Stomach (tissue), 19 donors: ENCODE measurements at places on chromosomes 6 and 20. TPM values are rescaled to one million over a fixed set of nuclear protein-coding genes. Genes with fewer than 3 reads are reported as not detected.

- DNase-seq: peak; percentile 46
Measured at GRCh38 chr6:108797951-108798669, 50.1 kb upstream of the ARMC2 start.

DNA sequence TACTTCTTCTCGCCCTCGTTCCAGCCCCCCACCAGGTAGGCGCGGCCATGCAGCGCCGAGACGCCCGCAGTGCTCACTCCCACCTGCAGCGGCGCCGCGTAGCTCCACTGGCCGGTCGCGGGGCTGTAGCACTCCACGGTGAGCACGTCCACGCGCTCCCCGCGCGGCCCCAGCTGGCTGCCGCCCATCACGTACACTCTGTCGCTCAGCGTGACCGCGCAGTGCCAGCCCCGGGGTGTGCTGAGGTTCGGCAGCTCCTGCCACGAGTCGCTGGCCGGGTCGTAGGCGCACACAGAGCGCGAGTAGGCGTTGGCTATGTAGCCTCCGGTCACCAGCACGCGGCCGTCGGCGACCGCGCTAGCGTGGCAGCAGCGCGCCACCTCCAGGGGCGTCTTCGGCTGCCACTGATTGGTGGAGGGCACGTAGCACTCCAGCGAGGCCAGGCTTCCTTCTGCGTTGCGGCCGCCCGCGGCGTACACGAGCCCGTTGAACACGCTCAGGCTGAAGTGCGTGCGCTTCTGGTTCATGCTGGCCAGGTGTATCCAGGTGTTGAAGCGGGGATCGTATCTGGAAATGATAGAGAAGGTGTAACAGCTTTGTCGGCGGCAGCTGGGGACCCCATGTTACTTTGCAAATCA, 13.7 kb downstream of the KLHL31 start:
- peak; percentile 95 for DNase-seq

The PRICKLE4 gene
- 77.0 TPM for total RNA-seq

DNA sequence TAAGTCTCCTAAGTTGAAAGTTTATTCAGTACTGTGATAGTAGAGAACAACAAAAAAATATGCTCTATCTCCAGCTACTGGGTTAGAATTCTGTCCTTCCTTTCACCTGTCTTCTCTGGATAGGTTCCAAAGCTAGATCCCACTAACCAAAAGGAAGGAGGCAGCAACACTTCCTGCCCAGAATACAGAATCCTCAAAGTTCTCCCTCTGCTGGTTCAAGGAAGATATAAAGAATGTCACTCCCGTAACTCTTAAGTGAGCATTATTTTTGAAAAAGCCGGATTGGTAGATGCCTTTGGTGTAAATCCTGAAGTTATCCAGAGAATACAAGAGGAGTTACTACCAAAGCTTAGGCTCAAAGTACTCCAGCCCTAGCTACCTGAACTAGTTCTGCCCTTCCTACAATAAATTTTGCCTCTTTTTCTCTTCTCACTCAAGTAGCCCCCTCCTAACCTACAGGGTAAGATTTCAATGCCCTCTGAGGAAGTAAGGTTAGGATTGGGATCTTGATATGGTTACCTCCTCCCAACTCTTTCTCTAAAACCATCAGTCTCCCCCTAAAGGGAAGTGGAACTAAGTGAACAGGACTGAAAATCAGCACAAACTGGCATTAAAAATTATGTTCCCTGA, 26.0 kb upstream of the CRIP3 start:
- DNase-seq: peak; percentile 77

DNA sequence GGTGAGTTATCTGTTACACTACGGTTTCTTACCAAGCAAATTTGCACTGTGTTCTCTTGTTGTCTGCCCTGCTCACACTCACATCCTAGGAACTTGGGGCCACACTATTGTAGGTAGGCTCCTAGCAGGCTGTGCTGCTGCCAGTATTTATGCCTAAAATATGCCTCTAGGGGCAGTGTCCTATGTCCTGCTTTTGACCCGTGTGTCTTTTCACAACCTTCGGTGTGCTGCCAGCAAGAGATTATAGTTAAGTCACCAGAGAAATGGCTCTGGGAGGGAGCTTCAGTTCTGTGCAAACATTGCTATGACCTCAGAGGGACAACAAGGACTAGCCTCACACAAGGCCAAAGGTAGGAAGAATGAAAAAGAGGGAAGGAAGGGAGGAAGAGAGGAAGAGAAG, 8.9 kb upstream of the TAAR5 start:
- no peak for DNase-seq

The MEP1A gene
- total RNA-seq: not detected

DNA sequence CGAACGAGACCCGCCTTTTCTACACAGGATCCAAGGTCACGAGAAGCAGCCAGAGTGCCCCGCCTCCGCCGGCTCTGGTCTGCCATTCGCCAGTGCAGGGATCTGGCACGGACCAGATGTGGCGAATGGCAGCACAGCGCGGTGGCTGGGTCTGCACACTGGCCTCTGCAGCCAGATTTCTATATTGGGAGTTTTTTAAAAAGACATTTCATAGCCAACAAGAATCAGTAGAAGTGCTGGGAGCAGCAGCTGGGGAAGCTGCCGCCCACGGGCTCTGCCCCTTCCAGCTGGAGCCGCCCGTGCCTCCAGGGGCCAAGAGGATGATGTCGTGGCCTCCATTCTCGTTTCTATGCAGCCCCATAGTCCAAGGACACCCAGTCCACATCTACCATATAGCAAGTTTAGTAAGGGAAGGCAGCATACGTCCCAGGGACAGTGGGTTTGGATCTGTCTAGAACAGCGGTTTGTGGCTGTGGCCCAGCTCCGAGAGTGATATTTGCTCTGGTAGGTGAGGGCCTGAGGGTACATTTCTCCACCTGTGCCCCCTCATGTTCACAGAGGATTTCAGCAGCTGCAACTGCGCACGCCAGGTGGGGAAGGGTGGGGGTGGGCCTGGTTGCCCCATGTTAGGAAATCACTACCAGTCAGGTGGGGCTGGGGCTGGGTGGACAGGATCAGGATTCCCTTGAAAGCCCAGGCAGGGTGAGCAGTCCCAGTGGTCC, 333.7 kb downstream of the ZFAND3 start:
- DNase-seq: no peak

The SOX18 gene
- total RNA-seq: 2.9 TPM

The TMEM170B gene
- total RNA-seq: 8.0 TPM

GRCh38 chr20:32411955-32412706, 54.0 kb downstream of the ASXL1 start:
- no peak for DNase-seq

GRCh38 chr6:4185846-4186245, 50.5 kb upstream of the ECI2 start:
- no peak for DNase-seq

The FHL5 gene
- total RNA-seq: 14.0 TPM

The C20orf144 gene
- total RNA-seq: not detected

- peak; percentile 61 for DNase-seq
Measured at GRCh38 chr6:6243846-6244245, 76.6 kb downstream of the F13A1 start.

- DNase-seq: peak; percentile 86
Measured at GRCh38 chr20:62156592-62157386, 13.2 kb downstream of the SS18L1 start.

DNA sequence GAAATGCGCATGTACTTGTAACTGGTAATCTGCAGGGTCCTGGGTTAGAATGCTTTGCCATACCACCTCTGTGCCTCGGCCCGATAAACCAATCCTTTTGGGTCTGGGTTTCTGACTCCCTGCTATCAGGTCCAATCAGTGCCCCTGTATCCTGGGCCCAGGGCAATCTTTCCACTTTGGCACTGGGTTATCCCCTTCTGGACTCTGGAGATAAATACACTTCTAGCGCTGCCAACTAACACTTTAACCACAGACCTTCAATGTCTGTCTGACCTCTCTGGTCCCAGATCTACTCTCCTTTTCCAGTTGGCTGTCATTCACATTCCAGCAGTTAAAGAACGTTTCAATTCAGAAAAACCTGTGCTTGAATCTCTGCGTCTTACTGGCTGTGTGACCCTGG, 55.3 kb downstream of the DNAAF9 start:
- DNase-seq: no peak

DNA sequence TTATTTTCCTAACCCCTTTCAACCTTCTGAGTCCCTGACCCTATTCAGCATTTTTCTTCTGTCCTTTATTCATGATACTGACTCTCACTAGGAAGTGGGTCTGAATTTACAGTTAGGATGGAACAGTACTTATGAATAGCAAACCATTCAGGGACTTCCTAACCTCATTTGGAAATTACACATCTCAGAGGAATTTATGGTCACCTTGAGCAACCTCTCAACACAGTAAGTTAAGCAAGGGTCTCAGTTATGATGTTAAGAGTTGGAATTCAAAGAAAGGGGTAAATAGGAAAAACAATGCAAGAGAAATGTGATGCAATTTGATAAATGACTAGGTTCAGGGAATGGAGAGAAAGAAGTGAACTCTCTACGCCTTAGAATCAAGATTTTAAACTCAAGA, 97.3 kb downstream of the GPR6 start:
- no peak for DNase-seq

- no peak for DNase-seq
Measured at GRCh38 chr6:119643876-119644275, 294.3 kb upstream of the MAN1A1 start.

DNA sequence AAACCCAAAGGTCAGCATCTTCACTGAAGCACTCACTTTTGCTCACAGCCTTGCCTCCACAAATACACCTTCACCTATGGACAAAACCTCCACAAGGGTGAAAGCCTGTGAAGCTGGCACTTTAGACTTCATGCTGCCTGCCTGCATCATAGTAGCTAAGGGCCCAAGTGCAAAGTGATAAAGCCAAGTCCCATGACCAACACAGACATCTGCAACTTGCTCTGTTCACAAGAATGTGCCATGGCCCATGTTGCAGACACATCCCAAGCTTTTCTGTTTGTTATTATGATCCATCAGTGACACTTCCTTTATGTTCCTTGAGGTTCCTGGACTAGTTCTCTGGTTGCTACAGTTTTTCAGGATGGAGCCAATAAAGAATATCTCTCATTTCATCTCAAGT, 31.1 kb downstream of the BTBD3 start:
- DNase-seq: no peak

DNA sequence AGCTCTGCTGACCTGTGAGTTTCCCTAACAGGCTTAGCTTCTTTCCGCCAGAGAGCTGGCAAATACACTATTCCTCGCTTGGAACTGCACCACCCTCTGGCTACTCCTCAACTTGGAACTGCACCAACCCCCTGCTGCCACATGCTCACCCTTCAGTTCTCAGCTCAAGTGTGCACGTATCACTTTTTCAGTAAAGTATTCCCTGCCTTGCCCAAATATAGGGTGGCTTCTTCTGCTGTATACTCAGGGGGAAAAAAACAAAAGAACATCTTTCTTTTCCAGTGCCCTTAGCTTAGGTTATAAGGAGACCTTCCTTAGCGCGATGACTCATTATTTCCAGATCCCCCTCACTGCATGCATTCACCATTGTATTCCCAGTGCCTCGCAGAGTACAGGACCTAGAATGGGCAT, 21.2 kb downstream of the GNAS-AS1 start:
- DNase-seq: peak; percentile 62

GRCh38 chr20:11266571-11266970, 592.8 kb upstream of the JAG1 start:
- no peak for DNase-seq

The SLC17A9 gene
- total RNA-seq: 48.5 TPM

DNA sequence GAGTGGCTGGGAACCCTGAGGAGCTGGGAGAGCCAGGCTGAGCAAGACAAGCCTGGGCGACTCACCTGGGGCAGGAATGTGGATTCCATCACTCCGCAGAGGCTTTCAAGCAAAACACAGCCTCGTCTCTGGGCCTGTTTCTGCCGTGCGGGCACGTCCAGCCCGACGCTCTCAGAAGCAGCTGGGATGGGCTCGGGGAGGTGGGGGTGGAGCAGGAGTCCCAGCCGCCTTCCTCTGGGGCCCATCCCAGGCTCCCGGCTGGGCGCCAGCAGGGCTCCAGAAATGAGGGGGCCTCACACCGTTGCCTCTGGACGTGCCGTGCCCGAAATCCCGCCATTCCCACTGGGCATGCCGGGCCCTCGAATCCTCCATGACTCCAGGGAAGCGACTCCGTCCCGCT, 8.7 kb upstream of the RPS21 start:
- DNase-seq: no peak

The MMP24 gene
- 6.2 TPM for total RNA-seq

The YIPF3 gene
- total RNA-seq: 18.7 TPM

DNA sequence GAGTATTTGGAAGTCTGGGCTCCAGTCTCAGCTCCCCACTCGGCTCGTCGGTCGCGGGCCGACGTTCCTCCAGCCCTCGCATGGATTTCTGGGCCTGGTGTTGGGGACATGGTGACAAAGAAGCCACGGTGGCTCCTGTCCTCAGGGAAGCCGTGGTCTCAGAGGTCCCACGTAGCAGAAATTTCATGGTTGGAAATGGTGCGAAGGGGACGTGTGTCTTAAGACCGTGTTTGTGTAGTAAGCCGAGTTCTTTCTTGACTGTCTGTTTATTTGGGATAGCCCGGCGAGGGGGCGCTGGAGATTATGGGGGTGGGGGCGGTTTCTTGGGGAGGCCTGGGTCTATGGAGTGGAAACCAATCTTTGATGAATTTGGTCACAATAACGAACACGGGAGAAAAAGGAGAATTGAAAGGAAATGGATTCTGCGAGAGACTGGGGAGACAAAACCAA, 23.5 kb upstream of the MAP3K7 start:
- no peak for DNase-seq

The SUMO4 gene
- 1.2 TPM for total RNA-seq

DNA sequence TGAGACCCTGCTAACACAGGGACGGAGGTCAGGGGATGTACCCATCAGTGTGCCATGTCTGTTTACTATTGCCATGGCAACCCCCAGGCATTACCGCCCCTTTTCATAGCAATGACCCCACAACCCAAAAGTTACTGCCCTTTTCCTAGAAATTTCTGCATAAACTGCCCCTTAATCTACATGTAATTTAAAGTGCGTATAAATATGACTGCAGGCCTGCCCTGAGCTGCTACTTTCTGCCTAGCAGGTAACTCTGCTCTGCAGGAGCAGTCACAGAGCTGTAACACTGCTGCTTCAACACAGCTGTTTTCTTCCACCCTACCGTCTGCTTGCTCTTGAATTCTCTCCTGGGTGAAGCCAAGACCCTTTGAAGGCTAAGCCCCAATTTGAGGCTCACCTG, 57.1 kb upstream of the RPS6KA2 start:
- DNase-seq: no peak

- DNase-seq: peak; percentile 82
Measured at GRCh38 chr20:50191065-50191543, 474 bp downstream of the CEBPB start.

The OTOR gene
- not detected for total RNA-seq

DNA sequence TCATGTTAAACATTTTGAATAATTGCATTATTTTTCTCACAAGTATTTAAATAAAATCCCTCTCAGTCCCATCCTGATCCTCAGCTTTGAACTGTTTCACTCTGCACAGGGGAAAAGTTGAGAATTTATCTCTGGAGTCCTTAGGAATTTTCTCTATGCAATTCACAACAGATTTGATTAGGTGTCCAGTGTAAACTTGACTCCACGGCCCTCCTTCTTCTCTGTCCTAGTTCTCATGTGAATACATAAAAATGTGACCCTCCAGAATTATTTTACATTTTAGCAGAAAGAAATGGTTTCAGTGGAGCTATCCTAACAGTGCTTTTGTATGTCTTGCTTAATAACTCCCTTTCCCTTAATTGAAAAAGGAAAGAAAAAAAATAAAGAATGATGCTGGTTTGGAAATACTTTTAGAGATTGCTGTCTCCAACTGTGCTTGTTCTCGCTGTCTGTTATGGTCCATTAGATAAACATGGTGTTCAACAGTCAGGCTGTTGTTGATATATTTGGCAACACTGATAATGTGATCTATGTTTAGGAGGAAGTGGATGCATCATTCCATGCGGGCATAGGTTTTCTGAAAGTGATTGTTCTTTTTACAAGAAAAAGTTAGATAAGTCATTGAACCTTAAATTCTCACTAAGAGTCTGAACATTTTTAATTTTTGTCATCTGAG, 599.4 kb upstream of the CITED2 start:
- peak; percentile 54 for DNase-seq

The C6orf58 gene
- total RNA-seq: not detected

The SMOC2 gene
- total RNA-seq: 32.7 TPM
